ENCODE measurements at places on chromosomes 3 and 15.

- no peak for DNase-seq
Measured at GRCh38 chr3:185693985-185694653, 108.0 kb downstream of the SENP2 start.

DNA sequence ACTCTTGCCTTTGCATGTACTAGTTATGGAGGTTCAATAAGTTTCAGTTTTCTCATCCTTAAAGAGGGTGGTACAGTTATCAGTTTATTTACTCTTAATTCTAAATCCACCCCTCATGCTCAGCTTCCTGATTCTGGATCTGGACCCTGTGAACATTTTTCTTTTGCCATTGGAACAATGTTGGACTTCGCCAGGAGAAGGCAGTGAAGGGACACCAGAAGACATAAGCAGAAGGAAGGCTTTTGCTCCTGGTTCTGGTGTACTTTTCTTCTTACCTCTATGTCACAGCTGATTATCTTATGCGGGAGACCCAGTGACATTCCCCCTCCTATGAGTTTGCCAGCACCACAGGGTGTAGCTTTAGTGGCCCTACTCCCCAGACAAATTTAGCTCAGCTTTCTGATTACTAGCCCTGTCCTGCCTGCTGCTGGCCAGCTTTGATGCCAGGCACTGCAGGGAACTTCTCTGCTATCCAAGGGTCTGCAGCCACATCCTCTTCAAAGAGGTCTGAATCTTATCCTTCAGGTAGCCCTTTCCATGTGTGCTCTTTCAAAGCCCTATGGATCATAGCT, 466.3 kb upstream of the EPHA3 start:
- no peak for DNase-seq

DNA sequence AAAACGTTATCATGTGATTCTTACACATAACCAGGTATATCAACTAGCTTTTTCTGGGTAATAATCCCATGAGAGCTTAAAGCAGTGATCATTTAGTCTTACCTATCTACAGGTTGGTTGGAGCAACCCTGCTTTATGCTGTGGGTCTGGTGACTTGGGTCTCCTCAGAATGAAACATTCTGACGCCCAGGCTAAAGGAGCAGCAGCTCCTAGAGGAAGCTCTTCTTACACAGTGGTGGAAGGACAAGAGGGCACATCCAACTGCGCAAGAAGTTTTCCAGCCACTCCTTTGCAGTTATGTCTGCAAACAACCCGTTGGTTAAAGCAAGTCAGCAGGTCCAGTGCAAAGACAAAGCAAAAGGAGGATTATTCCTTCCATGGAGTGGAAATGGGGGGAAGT, 377.5 kb downstream of the EDEM1 start:
- no peak for DNase-seq

DNA sequence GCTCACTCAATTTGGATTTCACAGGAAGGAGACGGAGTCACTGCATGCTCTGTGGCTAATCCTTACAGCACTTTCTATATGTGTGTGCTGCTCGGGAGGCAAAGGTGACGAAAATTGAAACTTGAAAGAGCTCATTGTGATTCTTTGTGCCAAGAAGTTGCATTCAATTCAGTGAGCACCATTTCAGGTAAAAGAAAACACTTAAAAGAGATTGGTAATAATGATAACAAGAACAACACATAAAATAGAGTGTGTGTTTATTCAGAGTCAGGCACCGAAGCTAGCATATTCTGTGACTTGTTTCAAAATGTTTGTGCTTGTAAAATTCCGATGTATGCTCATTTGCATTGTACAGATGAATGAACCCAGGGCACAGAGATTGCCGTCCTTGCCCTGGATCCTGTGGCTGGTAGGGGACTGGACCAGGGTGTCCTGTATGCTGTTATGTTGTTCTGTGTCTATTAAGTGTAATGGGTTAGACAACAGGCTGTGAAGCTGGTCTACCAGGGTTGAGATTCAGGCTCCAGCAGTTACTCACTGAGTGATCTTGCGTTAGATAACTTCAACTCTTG, 193.3 kb upstream of the PROK2 start:
- DNase-seq = no peak

DNA sequence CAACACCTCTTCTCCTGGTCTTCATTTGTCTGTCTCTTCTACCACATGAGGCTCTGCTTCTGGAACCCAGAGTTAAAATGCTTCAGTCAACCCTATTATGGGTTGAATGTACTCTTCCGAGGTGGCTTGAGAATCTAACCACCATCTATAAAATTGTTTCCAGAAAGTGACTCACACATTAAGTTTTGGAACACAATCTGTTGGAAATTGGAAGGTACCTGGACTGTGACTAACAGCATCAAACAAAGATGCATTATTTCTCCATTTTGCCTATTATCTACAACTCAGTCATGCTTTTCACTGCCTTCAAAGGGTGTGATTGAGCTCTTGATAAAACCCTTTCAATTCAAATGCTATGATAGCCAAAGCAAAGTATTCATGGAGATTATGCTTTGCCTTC, 499.0 kb upstream of the SEMA6D start:
- no peak for DNase-seq

DNA sequence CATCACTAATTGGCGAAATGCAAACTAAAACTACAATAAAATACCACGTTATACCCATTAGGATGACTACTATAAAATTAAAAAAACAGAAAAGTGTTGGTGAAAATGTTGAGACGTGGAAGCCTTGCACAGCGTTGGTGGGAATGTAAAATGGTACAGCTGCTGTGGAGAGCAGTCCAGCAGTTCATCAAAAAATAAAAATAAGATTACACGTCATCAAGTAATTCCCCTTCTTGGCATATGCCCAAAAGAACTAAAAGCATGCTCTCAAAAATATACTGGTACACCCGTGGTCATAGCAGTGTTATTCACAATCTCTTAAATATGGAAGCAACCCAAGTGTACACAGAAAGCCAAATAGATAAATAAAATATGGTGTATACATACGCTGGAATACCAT, 71.8 kb upstream of the NDN start:
- DNase-seq = no peak

All from T-helper 1 cell (primary cell).